NCI-H1694 treated with DMSO at 0.1 percent for 48 hours (cell line): ENCODE measurements at places on chromosomes 3 and 15.

- DNase-seq = no peak
Measured at GRCh38 chr3:157119369-157119951, 40.5 kb downstream of the CCNL1 start.

GRCh38 chr3:120646771-120647432, 35.1 kb downstream of the HGD start:
- no peak for DNase-seq

DNA sequence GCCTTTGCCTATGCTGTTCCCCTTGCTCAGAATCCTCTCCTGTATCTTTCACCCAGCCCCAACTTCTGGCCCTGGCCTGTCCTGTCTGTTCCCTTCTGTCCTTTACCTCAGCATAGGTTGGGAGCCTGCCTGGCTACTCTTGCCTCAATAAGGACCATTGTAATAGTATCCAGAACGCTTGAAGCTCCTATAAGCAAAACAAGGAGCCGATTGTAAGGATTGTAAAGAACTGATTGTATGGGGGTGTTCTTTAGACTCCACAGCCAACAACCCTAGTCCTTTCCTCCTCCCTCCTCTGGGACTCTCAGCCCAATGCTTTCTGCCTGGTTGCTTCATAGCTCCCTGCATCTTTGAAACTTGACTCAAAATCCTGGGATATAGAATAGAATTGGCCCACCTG, 18.7 kb upstream of the RAD54L2 start:
- DNase-seq = no peak

DNA sequence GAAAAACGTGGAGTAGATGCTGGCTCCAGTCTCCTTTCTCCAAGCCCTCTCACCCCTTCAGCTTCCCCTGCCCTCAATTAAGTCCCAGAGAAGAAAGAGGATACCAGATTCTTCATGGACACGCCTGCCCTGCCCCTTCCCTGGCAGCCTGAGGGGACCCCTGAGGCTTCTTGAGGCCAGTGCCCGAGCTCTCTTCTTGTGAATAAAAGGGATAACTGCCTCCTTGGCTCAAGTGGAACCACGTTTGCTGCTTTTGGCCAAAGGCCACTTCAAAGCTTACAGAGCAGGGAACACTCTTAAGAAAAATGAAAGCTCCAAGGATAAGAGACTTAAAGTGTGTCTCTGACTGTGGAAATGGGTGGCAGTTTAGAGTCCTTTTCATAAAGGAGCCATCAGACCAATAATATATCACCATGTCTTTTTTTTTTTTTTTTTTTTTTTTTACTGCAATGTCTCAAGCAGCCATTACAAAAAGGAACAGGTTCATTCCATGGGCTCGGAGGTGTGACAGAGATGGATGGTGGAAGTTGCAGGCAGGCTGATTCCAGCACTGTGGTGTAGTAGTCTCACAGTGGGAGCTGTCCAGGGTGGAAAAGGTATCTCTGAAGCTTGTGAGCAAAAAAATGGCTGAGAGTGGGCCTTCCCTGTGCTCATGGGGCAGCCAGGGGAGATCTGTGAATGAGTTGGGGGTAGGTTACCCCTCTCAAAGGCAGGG, 108.8 kb downstream of the SEMA5B start:
- no peak for DNase-seq

- DNase-seq = no peak
Measured at GRCh38 chr15:66189291-66189690, 64.3 kb downstream of the MEGF11 start.

- no peak for DNase-seq
Measured at GRCh38 chr15:40775007-40775406, 5.2 kb downstream of the C15orf62 start.

- no peak for DNase-seq
Measured at GRCh38 chr3:189282741-189283140, 111.0 kb downstream of the TPRG1 start.

DNA sequence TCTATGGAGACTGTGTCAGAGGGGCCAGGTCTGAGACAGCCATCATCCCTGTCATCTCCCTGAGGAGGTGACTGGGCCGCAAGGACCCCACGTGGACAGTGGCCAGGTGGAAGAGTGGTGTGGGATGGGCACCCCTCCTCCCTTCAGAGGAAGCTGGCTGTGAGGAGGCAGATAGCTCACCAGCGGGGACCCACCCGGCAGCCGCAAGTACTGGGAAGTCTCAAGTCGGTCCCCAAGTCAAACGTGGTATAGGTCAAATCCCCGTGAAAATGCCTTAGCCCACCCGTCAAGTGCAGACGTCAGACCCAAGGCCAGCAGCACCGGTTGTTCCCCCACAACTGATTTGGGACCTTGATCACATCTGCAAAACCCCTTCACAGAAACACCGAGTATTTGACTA, 12.3 kb upstream of the KLF13 start:
- DNase-seq = no peak

- DNase-seq = no peak
Measured at GRCh38 chr3:12838179-12838965, 3.0 kb downstream of the RPL32 start.

DNA sequence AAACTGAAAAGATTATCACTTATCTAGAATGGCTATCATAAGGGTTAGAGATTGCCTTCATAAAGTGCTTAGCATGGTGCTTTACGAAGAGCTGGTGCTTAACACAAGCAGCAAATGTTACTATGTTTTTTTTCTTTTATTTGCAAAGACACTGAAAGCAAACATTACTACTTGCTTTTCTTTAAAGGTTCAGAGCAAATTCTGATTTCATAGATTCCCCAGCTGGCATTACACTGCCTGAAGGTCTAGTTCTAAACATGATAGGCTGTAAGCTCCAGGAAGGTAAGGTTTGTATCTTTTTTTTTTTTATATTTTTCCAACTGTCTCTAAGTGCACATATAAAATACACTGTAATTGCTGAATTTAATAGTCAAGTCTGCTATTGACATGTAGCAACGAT, 71.9 kb downstream of the UQCC5 start:
- no peak for DNase-seq

DNA sequence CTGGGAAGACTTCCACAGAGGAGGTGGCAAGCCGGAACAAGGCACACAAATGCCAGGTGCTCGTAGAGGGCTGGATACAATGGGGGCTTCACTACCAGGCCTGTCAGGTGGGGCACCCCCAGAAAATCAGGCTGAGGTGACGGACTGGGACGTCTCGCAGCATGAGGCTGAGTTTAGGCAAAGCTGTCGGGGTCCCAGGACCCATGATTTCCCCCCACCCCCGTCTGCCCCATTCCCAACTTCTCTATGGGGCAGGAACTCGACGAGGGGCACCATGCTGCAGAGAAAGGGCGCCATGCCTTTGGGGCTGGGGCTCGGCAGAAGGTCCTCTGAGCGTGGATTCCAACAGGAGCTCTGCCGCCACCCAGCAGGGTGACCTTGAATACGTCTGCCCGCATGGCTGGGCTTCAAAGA, 65.7 kb upstream of the HES1 start:
- DNase-seq = no peak

DNA sequence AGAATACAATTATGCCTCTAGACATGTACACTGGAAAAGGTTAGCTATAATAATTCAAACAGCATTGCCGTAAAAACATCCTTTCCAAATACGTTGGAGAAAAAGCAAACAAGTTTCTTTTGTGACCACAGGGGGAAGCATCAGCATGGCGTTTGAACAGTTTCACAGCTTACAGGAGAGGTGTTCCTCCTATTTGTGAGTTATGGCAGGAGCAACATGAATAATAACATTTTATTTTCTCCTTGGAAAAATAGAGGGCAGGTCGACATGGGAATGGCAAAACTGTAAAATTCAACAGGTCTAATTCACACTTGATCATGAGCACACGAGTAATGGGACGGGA, 39.7 kb upstream of the GADL1 start:
- no peak for DNase-seq
